ENCODE measurements at places on chromosomes 7 and 10.
A peak's percentile ranks its signal among the peaks of the same experiment; 100 is the strongest.

- DNase-seq, result peak; percentile 66
- peak overlapping the region; percentile 99 for H3K27ac ChIP-seq
- no peaks in the 10 kb centered on the region for H3K27me3 ChIP-seq
- H3K4me1 ChIP-seq, result peaks cover 60% of the 10 kb centered on the region
Measured at GRCh38 chr7:26199301-26200037, 1.1 kb downstream of the HNRNPA2B1 start.

GRCh38 chr10:90743291-90743690 lies 114.5 kb downstream of the HTR7 start:
- H3K4me1 ChIP-seq, result no peaks in the 10 kb centered on the region
- no peak overlapping the region for H3K4me3 ChIP-seq
- H3K36me3 ChIP-seq, result no peaks in the 10 kb centered on the region
- H3K27me3 ChIP-seq, result peaks cover 54% of the 10 kb centered on the region
- no peak overlapping the region for H3K27ac ChIP-seq

DNA sequence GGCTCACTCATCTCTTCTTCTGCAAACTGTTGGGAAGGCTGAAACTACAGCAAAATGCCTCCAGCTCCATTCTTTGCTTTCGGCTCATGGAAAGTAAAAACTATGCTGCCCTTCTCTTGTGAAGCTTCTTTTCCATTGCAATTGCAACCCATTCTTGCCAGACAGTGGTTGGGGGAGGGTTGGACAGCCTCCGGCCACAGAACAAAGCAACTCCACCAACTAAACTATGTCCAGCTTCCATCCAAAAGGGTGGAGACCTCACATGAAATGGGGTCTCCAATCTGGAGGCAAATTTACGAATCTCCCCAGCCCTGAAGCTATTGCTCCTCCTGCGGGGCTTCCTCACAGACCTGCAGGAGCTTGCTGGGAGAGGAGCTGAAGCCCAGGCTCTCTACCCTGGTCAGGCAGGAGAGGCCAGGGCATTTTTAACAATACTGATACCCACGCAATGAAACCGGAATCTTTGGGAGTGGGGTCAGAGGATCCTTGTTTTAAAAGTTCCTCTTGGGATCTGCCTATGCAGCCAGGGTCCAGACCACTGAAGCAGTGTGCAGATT lies 549 bp downstream of the GPNMB start:
- H3K27me3 ChIP-seq, result peaks cover 94% of the 10 kb centered on the region
- H3K4me1 ChIP-seq, result no peaks in the 10 kb centered on the region
- no peak for DNase-seq
- no peak overlapping the region for H3K4me3 ChIP-seq

DNA sequence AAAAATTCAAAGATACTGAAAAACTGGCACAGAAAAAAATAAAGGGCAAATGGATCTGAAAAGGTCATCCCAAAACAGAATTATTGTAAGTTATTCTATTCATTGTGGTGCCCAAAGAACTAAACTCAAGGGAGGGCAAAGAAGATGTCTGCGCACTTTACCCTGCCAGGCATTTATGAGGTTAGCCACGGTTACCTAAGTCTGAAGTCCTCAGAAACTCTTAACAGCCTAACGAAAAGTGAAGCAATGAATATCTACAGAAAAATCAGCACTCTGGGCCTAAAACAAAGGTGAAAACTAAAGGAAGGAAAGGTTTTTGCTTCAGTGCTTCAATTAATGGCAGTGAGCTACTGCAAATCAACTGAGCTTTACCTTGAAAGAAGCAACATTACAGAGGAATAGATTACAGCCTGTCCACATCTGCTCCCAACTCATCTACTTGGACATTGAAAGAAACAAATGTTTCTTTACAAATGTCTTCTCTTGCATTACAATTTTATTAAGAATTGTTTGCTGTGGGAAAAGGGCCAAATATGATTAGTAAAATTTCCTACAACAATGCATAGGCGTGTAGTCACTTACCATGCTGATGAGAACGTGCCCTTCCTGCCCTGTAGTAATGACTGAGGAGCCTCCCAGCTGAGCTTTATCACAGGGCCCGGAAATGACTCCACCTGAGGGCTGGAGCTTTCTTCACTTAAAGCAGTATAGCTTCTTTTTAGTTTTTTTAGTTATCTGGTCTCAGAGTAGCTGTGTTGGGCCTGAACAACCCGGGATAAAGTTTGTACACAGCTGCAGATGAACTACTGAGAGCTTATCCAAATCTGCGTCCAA lies at the start of gene TUBAL3:
TUBAL3 (minus strand) TSS at position 621 of the 834 bp plus-strand sequence; CDS start at position 585, 36 bp downstream.
- no peak for DNase-seq
- no peaks in the 10 kb centered on the region for H3K4me1 ChIP-seq
- no peak within 1 kb of the TSS for H3K27ac ChIP-seq

- H3K36me3 ChIP-seq, result no peaks in the 10 kb centered on the region
- DNase-seq, result no peak
- H3K27me3 ChIP-seq, result no peaks in the 10 kb centered on the region
- H3K27ac ChIP-seq, result no peak overlapping the region
- no peaks in the 10 kb centered on the region for H3K4me1 ChIP-seq
Measured at GRCh38 chr10:86100581-86101061, 266.0 kb downstream of the GRID1 start.

GRCh38 chr10:58320351-58321049 lies 14.3 kb upstream of the UBE2D1 start:
- no peak for DNase-seq
- H3K27me3 ChIP-seq, result no peaks in the 10 kb centered on the region
- peaks cover 11% of the 10 kb centered on the region for H3K4me1 ChIP-seq
- H3K27ac ChIP-seq, result no peak overlapping the region

- H3K4me3 ChIP-seq, result no peak overlapping the region
- no peak overlapping the region for H3K27ac ChIP-seq
- peak; percentile 38 for DNase-seq
- peaks cover 3% of the 10 kb centered on the region for H3K36me3 ChIP-seq
- H3K27me3 ChIP-seq, result peaks cover 18% of the 10 kb centered on the region
Measured at GRCh38 chr7:134701272-134701671, 54.6 kb downstream of the BPGM start.

DNA sequence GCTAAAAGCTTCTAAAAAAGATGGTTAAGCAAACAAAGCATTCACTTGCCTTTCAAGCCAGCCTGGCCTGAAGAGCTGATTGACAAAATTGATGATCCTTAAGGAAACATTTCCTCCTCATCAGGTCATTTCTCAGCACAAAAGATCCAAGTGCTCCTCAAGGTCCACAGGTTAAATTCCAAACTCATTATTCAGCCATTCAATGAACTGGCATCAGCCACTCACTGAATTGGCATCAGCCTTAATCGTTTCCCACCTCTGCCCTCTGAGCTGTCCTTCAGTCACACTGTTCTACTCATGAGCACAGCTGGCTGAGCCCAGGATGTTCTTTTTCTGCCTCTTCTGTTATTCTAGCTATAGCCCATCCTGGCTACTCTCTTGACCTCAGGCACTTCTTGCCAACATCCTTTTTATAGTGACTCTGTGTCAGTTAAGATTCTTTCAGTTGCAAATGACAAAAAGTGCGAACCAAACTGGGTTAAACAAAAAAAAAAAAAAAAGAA lies 147.5 kb downstream of the RAB11FIP2 start:
- DNase-seq, result no peak
- peaks cover 2% of the 10 kb centered on the region for H3K27me3 ChIP-seq
- no peaks in the 10 kb centered on the region for H3K4me1 ChIP-seq
- H3K4me3 ChIP-seq, result no peak overlapping the region

GRCh38 chr10:6044751-6045313 lies 17.3 kb downstream of the IL2RA start:
- peaks cover 5% of the 10 kb centered on the region for H3K36me3 ChIP-seq
- DNase-seq, result no peak
- H3K4me3 ChIP-seq, result peak overlapping the region; percentile 10
- no peaks in the 10 kb centered on the region for H3K27me3 ChIP-seq
- no peak overlapping the region for H3K27ac ChIP-seq
- H3K4me1 ChIP-seq, result peaks cover 34% of the 10 kb centered on the region

DNA sequence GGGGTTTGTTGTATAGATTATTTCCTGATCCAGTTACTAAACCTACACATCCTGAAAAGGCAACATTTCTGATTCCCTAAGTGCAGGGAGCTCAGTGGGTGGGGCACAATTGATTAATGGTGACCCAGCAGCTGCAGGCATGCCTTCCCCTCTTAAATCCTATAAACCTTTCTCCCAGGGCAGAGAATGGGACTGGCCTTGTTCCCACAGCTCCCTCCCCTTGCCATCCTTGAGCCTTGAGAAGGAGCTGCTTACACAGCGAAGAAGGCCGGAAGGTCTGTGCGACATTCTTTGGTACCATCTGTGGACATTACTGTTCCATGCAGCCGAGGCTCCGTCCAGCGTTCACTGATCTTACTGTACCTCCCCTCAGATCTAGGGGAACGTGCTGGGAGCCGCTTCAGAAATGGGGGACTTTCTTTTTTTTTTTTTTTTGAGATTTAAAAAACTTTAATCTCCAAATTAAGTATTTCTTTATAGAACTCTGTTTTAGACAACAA lies 14.3 kb downstream of the KLF6 start:
- peaks cover 45% of the 10 kb centered on the region for H3K36me3 ChIP-seq
- H3K27me3 ChIP-seq, result no peaks in the 10 kb centered on the region
- H3K4me3 ChIP-seq, result no peak overlapping the region
- no peak for DNase-seq
- H3K4me1 ChIP-seq, result peaks cover 31% of the 10 kb centered on the region

DNA sequence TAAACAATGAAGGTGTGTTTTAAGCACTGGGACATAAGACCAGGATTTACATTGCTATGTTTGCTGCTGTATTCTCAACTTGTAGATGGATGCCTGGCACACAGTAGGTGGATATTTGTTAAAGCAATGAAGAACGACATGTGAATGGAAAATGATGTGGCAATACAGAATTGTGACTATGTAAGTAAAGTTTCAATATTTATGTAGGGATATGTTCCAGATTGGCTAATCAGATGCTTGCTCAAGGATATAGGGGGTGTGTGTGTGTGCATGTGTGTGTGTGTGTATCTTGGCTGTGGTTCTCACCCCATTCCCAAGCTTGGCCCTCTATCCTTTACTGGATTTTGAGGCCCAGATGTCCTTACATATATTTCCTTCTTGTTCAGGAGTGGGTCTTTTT lies 42.7 kb upstream of the LAMB1 start:
- H3K4me3 ChIP-seq, result no peak overlapping the region
- H3K36me3 ChIP-seq, result no peaks in the 10 kb centered on the region
- H3K4me1 ChIP-seq, result no peaks in the 10 kb centered on the region

DNA sequence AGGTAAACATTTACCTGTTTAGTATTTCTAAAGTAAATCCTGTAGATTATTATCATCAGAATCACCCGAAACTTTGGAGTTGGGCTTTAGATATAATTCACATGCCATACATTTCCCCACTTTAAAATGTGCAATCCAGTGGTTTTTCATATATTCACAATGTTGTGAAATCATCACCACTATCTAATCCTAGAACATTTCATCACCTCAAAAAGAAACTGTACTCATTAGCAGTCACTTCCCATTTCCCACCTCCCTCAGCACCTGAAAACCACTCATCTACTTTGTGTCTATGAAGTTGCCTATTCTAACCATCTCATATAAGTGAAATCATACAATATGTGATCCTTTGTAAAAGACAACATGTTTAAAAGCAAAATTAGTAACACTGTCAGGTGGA lies 182.6 kb downstream of the FZD1 start:
- DNase-seq, result no peak
- H3K4me1 ChIP-seq, result no peaks in the 10 kb centered on the region
- H3K27ac ChIP-seq, result no peak overlapping the region
- H3K4me3 ChIP-seq, result no peak overlapping the region
- no peaks in the 10 kb centered on the region for H3K27me3 ChIP-seq
- no peaks in the 10 kb centered on the region for H3K36me3 ChIP-seq

DNA sequence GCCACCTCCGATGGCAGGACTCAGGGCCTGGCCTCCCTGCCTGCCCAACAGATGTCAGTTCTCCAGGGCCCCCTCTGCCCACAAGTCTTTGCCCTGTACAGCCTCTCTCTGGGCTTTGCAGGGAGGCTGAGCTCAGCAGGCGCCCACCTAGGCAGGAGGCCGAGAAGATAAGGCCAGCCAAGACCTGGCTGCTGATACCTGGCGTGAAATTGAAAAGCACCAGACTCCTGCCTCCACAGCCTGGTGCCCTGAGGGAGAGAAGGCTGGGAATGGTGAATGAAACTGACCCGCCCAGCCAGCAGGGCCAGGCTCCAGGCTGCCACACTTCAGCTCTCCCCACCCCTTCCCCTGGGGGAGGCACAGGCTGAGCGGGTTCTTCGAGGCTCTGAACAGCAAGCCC lies 145.8 kb downstream of the CDH23 start:
- H3K27me3 ChIP-seq, result peaks cover 27% of the 10 kb centered on the region
- H3K36me3 ChIP-seq, result no peaks in the 10 kb centered on the region
- H3K4me1 ChIP-seq, result no peaks in the 10 kb centered on the region

DNA sequence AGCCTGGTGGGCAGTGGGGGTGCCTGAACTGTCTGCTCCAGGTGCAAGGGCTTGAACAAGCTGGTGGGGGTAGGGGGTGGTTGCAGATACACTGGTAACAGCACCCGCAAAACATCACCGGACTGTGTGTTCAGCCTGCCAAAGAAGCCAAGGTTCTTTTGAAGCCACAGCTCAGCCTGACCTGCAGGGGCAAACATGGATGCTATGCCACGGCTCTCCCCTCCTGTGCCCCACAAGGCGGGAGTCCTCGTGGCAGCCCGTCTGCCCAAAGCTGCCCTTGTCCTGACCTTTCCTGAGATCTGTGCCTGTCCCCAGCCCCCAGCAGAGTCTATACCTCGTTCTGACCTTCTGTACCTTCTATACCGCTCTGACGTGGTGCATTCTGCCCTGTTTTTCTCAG lies 285.7 kb downstream of the GLRX3 start:
- no peak overlapping the region for H3K27ac ChIP-seq
- no peak for DNase-seq
- no peaks in the 10 kb centered on the region for H3K36me3 ChIP-seq
- H3K27me3 ChIP-seq, result no peaks in the 10 kb centered on the region
- no peaks in the 10 kb centered on the region for H3K4me1 ChIP-seq
- no peak overlapping the region for H3K4me3 ChIP-seq

GRCh38 chr7:66263936-66264335 lies 58.8 kb downstream of the TPST1 start:
- no peak for DNase-seq
- H3K4me1 ChIP-seq, result no peaks in the 10 kb centered on the region
- no peak overlapping the region for H3K4me3 ChIP-seq
- no peak overlapping the region for H3K27ac ChIP-seq
- H3K36me3 ChIP-seq, result no peaks in the 10 kb centered on the region

- no peaks in the 10 kb centered on the region for H3K27me3 ChIP-seq
- no peak overlapping the region for H3K27ac ChIP-seq
- no peaks in the 10 kb centered on the region for H3K36me3 ChIP-seq
- peaks cover 12% of the 10 kb centered on the region for H3K4me1 ChIP-seq
- no peak for DNase-seq
Measured at GRCh38 chr7:28028471-28028870, 152.1 kb downstream of the JAZF1 start.

- peaks cover 28% of the 10 kb centered on the region for H3K27me3 ChIP-seq
- H3K36me3 ChIP-seq, result no peaks in the 10 kb centered on the region
- no peak for DNase-seq
- no peak overlapping the region for H3K4me3 ChIP-seq
- H3K4me1 ChIP-seq, result peaks cover 5% of the 10 kb centered on the region
Measured at GRCh38 chr7:38675494-38676106, 44.4 kb upstream of the AMPH start.

DNA sequence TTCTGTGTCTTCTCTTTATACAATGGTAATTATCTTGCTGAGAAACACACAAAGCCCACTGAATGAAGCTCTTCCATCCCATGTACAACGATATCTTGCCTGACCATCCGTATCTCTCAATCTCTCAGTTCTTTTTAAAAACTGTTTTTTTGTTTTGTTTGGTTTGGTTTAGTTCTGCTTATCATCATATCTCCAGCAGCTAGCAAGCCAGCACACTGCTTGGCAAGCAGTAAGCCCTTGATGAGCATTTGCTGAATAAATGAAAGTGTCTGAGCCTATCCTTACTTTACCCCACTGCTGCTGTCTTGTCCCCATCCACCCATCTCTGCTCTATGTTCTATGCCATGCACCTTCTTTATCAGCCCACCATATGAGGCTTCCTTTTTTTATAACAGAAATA lies 34.2 kb downstream of the ITGB1 start:
- DNase-seq, result no peak
- peaks cover 21% of the 10 kb centered on the region for H3K4me1 ChIP-seq
- H3K36me3 ChIP-seq, result peaks cover 96% of the 10 kb centered on the region
- no peak overlapping the region for H3K4me3 ChIP-seq
- H3K27me3 ChIP-seq, result no peaks in the 10 kb centered on the region
